ENCODE measurements at places on chromosomes 11 and 22. TPM values are rescaled to one million over a fixed set of nuclear protein-coding genes. Genes with fewer than 3 reads are reported as not detected.
A peak's percentile ranks its signal among the peaks of the same experiment; 100 is the strongest.

SIK2 gene
- 8.1 TPM for total RNA-seq

KIAA1671 gene
- total RNA-seq, result 11.7 TPM

MS4A8 gene
- total RNA-seq, result not detected

SHISA8 gene
- total RNA-seq, result not detected

SVIP gene
- 25.6 TPM for total RNA-seq

CRYBB3 gene
- total RNA-seq, result not detected

- DNase-seq, result no peak
These were observed 74.4 kb downstream of the TP53I11 start for GRCh38 chr11:44876194-44876723.

DNA sequence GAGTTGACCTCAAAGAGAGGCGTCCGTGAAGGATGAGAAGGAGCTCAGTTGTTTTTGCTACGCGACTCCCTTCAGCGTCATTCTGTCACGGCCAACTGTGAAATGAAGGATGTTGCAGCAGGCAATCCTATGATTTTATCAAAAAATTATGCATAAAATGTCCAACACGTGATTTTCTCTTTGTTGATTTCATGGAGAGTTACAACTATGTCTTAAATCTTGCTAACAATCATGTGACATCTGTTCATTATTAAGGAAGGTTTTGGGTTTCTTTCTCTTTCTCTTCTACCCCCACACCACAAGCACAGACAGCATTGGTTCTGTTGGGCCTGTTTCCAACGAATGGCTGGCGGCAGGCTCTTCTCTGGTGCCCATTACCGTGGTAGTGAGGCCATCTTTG lies 3.7 kb downstream of the KRTAP5-4 start:
- DNase-seq, result no peak

DNA sequence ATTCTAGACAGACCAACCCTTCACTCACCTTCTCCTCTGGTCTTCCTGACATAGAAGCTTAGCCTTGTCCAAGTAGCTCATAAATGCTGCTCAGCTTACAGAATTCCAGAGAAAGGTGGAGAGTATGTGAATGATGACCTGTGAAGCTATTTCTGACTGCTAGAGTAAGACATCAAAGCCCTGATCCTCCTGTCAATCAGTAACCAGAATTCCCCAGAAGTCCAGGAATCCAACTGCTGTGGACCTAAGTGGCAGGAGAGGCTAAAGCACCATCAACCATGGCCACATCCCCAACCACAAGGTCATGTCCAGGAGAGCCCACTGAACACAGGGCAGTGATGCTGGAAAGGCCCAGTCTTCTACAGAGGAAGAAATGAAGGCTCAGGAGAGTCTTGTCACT lies 2.6 kb downstream of the OR51G2 start:
- no peak for DNase-seq

DNA sequence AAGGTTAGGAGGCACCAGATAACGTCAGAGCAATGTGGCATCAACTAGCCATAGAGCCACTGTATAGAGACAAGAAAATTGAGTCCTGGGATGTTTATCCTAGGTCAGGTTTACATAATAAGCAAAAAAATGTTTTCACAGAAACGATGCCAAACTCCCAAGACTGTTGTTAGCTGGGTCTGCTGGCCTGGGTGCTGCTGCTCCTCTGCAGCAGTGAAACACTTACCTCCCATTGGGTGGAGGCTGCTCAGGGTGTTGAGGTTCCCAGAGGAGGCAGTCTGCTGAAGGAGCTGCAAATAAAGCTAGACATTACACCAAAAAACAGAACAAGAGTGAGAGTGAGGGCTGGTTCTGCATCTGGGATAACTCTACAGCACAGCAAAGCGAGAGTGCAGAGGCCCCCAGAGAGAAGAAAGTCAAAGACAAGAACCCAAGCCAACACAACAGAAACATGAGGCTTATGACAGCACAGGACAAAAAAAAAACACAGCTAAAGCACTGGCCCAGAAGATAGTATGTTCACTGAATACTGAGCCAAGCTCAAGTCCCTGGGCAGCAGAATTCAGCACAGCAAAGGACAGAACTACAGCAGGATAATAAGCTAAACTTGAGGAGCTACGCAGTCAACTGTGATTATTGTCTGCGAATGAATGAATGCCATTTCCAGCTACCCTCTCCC lies 29.9 kb upstream of the RAPSN start:
- DNase-seq, result no peak

- DNase-seq, result no peak
These were observed 6.0 kb downstream of the ZDHHC24 start for GRCh38 chr11:66539870-66540213.

DNA sequence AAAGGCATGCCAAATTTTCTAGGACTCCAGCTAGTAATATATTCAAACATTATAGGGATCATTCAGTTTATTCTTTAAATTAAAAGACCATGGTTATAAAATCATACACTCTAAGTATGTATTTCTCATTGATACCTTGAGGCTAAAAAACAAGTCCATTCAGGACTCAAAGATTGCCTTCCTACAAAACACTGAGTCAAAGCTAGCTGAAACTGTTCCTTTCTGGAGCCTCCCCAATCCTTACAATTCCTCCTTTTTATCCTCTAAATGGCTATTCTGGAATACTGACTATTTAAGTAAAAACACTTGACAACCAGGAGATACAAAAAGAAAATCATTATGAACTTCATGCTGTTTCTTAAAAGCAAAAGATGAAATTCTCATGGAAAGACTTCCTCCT lies 4.9 kb upstream of the TTLL12 start:
- DNase-seq, result no peak

GRCh38 chr22:21001601-21002325 lies at the start of gene THAP7:
TSS of gene THAP7 (minus strand) at chr22:21002118. CDS start at chr22:21001911, 207 bp downstream.
- peak; percentile 98 for DNase-seq

DNA sequence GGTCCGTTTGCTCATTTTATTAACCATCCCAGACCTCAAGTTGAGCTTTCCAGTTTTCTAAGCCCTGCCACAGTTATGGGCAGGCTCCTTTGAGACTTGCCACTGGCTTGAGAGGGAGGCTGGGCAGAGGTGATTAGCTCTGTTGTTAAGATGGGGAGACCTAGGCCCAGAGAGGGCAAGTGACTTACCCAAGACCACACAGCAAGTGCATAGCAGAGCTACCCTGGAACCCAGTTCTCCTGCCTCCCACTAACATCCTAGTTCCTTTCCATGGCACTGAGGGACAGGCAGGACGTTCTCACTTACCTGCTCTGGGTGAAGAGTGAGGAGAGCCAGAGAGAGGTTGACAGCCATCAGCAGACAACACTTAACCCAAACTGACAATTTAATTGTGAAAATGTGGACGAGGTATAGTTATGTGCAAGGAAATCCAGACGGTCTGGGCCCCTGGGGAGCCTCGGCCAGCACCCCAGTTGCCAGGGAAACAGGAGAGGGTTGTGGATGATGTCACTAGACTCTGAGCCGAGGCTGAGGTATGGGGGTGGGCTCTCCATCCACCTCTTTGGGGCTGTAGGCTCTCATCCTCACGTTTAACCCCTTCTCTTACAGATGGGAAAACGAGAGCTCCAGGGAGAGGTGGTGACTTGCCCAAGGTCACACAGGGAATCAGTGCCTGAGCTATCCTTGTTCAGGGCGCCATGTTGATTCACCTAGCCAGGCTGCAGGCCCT lies 12.3 kb upstream of the WNT11 start:
- no peak for DNase-seq

All from natural killer cell treated with Interleukin-12 subunit alpha and Interleukin-12 subunit beta and Interleukin-15 and Interleukin-18, amount 100 ng/mL, for 72 hours (primary cell).